Neural progenitor cell (in vitro differentiated cells): ENCODE measurements at places on chromosomes 6 and 20.

DNA sequence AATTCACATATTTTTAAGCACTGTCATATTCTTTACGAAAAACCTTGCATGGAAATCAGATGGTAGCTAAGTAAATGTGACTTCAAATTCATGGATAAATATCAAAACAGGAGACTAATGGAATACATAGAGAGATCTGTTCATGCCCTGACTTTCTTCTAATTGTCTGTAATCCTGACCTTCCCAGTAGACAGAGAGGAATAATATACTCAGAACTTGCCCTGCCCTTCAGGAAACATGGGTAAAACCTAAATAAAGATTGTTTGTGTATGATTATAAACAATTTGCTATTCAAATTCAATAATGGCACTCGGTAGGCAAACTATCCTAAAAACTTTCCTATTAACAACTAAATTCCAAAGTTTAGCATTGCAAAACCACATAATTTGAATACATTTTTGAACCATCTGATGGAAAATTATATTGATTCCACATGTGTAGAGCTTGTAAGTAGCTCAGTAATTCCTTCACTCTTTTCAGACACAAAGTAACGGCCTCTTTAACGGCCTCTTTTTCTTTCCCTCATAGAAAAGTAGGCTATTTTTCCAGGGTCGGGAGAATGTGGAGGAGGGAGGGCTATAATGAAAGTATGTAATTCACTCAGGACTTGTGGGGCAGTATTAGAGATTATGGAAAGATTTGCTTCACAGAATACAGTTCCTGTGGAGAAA is 227.6 kb downstream of the ALDH8A1 start:
- DNase-seq = no peak

- no peak for DNase-seq
These were observed 66.5 kb downstream of the LRFN2 start for GRCh38 chr6:40520678-40521077.

- peak; percentile 43 for DNase-seq
These were observed 1.9 kb downstream of the HRH3 start for GRCh38 chr20:62217913-62218773.

- no peak for DNase-seq
These were observed 489.8 kb upstream of the SOX4 start for GRCh38 chr6:21103626-21104224.

- no peak for DNase-seq
These were observed 81.4 kb downstream of the NRSN1 start for GRCh38 chr6:24207413-24207812.

- no peak for DNase-seq
These were observed 155.0 kb upstream of the SUPT3H start for GRCh38 chr6:45532721-45533210.

- DNase-seq = no peak
These were observed 55.3 kb downstream of the RBM24 start for GRCh38 chr6:17336425-17336824.

DNA sequence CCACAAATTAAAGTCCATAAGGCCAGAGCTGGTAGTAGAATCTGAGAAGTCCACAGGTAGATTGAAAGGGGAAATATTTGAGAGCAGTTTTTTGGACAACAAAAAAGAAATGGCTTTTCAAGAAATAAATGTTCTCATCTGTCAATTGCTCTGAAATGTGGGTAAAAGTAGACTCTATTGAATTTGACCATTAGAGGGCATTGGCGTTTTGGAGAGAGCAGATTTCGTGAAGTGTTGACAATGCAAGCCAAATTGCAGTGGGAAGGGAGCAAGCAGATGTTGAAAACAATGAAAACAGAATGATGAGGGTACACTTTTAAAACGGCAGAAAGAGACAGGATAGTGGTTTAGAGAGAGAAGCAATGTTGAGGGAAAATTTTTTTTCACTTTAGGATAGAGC is 149.1 kb upstream of the FAM83B start:
- no peak for DNase-seq

GRCh38 chr6:151690768-151691562 is 116.5 kb upstream of the ESR1 start:
- no peak for DNase-seq

DNA sequence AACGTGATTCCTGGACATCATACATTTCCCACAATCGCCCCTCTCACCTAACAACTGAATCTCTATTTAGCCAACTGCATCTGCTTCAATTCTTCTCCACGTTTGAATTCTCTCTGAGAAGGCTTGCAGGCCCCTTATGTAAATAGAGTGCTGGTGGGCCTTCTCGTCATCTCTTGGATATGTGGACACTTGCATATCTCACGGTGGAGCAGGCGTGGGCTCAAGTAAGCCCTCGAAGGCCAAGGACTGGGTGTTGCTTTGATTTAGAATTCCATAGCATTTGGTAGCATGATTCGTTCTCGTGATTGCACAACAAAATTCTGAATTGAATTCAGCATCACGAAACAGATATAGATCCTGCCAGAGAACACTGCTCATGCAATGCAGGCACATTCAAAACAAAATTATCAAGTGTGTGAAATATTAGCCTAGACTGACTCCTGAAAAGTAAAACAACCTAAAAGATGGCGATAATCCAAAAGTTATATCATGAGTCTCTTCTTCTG is 613.6 kb downstream of the TFAP2A start:
- DNase-seq = no peak

- peak; percentile 83 for DNase-seq
These were observed 16.6 kb upstream of the CCDC167 start for GRCh38 chr6:37516076-37516919.

DNA sequence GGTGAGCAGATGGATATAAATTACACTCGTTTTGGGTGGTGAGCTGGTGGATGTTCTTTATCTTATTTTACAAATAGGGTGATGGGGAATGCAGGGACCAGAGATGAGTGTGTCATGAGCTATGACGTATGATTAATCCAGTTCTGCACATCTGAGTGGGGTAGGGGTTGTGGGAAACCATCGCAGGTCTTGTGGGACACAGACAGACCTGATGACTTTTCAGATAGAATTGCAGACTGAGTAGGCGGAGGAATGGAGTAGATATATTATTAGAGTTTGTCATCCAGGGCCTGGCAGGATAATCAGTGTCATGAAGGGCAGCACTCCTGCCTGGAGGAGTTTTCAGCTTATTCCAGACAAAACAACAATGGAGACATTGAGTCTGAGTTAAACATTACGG is 12.9 kb upstream of the DSP start:
- no peak for DNase-seq

- no peak for DNase-seq
These were observed 184.2 kb downstream of the PHF3 start for GRCh38 chr6:63819831-63820230.

DNA sequence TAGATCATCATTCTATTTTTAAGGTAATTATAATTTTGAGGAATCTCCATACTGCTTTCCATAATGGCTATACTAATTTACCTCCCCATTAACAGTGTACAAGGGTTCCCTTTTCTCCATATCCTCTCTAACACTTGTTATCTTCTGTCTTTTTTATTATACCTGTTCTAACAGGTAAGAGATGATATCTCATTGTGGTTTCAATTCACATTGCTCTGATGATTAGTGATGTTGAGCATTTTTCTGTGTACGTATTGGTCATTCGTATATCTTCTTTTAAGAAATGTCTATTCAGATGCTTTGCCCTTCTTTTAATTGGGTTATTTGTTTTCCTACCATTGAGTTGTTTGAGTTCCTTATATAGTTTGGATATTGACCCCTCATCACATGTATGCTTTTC is 81.6 kb upstream of the SCAF8 start:
- DNase-seq = no peak

DNA sequence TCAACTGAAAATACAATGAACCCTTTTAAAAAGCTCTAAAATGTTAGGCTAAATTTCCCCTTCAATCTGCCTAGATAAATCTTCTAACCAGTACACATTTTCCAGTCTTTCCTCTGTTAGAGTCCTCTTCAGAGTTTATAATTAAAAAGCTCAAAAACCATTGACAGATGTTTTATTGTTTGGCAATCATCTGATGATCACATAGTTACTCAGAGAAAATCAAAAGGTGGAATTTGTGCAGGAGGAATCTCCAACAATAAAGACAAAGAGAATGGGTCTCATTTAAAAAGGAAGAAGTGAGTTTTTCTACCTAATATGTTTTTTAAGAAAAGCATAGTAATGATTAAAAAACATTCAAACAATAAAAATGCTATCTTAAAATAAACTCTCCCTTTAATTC is 3.1 kb downstream of the TRAPPC3L start:
- DNase-seq = no peak

GRCh38 chr6:132369526-132369925 is 31.7 kb downstream of the MOXD1 start:
- no peak for DNase-seq

DNA sequence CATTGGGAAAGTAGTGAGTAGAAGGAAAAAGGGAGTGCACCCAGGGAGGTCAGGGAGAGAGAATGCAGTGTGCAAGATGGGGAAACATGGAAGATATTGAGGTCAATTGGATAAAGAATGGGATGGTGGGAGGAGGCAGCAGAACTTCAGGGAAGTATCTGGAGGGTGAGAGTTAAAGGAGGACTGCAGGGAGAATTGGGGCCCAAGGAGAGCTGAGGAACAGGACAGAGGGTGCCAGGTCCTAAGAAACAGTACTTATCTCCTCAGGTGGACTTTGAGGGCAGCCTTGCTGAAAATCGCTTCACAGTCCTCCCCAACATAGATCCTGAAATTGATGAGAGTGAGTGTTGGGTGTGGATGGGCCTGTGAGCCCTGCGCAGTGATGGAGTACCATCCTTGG is 4.2 kb upstream of the SAPCD1 start:
- DNase-seq = no peak

GRCh38 chr20:46087161-46087560 is 2.6 kb downstream of the NCOA5 start:
- DNase-seq = no peak

GRCh38 chr6:124963831-124964763 is 1.9 kb downstream of the RNF217 start:
- DNase-seq = peak; percentile 8

GRCh38 chr6:3560211-3560610 is 103.4 kb upstream of the SLC22A23 start:
- no peak for DNase-seq

DNA sequence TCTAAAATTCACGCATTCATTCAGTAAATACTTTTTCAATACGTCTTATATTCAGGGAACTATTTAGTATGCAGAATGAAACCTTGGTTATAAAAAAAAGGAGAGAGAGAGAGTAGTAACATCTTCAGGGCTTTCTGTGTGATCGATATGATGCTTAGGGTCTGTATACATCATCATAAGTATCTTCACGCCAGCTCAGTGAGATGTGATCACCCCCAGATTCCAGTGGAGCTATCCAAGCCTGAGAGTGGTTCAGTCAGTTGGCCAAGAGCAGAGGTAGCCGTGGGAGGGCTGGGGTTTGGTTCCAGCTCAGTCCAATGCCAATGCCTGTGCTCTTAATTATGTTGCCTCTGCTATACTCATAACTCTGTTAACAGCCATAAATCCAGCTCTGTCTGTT is 8.6 kb downstream of the CD83 start:
- DNase-seq = no peak

- no peak for DNase-seq
These were observed 24.1 kb upstream of the MYLIP start for GRCh38 chr6:16104624-16105433.

- peak; percentile 30 for DNase-seq
These were observed 612 bp downstream of the ADAT2 start for GRCh38 chr6:143449714-143450452.

- no peak for DNase-seq
These were observed 116.0 kb downstream of the SYCP2 start for GRCh38 chr20:59817406-59817805.

GRCh38 chr20:45969712-45970634 is 2.0 kb downstream of the ZNF335 start:
- peak; percentile 80 for DNase-seq

DNA sequence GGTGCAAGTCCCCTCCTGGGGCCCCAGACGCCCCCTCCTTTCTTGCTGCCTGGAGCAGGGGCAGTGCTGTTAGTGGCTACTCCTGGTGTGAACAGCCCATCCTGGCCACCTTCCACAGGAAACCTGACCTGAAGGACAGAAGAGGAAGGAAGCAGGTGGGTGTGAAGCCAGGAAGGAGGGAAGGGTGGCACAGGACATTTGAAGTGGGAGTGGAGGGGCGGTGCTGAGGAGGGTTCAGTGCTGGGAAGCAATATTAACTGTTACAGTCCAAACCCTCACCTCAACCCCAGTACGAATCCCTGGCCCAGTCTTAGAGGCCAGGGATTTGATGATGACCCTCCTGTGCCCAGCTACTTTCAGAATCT is 766 bp downstream of the PRICKLE4 start:
- no peak for DNase-seq

- DNase-seq = no peak
These were observed 82.5 kb upstream of the CTNNBL1 start for GRCh38 chr20:37611346-37611745.

DNA sequence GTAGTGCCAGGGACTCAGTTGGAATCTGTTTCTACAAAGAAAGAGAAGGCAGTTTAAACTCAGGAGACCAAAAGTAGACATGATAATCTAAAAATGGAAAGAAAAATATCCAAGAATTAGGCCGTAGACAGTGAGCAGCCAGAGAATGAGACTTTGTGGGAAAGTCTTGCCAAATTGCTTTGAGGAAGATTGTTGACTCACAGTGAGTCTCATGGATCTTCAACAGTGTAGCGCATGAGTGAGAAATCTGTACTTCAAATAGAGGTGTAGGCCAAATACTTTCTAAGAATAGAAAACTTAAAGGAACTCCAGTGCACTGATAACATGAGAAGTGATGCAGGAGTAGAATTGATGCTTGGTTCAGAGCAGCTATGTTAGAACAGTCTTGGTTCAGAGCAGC is 284.5 kb downstream of the HTR1B start:
- no peak for DNase-seq

DNA sequence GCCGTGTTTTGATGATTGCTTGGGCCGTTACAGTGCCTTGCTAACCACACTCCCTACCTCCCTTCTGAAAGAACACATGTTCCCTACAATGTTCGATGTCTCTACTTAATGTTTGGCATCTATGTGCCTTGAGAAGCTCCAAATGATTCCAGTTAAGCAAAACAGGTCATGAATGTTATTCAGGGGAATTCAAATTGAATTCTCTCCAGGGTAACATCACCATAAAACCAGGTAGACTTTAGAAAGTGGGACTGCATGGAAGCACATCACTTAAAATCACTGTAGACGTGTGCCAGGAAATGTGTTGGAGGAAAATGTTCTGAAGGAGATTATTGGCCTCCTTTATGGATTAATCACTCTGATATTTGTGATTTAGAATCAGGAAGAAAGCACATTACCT is 128.1 kb downstream of the ADAT2 start:
- no peak for DNase-seq

DNA sequence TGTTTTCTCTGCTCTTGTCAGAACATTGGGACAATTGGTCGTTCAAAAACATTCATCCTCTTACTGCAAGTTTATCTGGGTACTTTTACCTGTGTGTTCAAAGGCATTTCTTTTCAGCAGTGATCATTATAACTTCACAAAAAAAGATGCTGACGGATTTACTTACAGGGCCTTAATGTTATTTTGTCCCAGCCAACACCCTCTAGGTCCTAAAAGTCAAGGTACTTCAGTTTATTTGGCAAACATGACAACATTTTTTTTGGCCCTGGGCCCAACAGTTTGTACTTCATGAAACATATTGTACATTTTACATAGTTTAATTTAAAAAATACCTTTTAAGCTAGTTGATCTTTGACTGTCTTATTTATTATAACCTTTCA is 241.2 kb upstream of the TAB2 start:
- no peak for DNase-seq
